ENCODE measurements at places on chromosomes 7 and 10.

- no peak for DNase-seq
These were observed 9.4 kb upstream of the ANKRD1 start for GRCh38 chr10:90930070-90930837.

DNA sequence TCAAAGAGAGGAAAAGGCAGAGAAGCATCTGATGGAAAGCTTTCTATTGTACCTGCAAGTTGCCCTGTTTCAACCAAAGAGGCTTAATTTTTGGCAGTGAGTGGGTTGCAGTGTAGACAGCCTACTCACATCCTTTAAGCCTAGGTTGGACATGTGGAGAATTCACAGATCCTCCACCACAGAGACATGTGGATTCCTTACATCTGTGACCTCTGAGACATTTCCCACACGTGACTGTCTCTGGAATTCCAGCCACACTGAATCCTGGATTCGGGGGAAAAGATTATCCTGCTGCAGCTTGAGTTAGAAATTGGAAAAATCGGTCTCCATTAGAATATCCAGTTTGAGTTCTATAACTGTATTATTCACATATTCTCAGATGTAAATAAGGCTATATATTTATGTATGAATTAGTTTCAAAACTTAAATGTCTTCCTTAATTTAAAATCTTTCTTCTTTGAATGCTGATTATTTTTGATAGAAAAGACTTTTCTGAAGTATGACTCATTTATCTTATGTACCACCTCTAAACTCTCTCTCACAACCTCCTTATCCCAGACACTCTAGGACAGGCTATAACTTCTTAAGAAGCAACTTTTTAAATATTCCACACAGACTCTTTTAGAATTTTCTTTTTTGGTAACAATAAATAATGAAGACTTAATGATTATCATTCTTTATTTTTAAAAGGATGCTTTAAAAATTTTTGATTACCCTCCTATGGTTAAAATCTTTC, 123.3 kb downstream of the TWIST1 start:
- DNase-seq, result no peak

- no peak for DNase-seq
These were observed 8.0 kb upstream of the SMARCD3 start for GRCh38 chr7:151256410-151257045.

GRCh38 chr10:6068422-6068821, 6.3 kb upstream of the IL2RA start:
- no peak for DNase-seq

DNA sequence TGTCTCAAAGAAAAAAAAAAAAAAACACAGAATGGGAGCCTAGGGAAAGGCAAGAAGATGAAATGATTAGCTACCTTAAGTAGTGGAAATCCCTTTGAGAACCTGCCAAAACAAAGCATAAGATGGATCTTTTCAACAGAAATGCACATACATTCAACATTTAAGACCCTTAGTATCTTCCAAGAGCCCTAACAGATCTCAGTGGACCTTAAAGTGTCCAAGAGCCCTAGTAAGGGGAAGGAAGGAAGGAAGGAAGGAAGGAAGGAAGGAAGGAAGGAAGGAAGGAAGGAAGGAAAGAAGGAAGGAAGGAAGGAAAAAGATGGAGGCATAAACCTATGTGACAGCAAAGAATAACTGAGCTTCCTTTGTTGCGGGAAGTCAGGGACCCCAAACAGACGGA, 11.6 kb upstream of the MACROH2A2 start:
- DNase-seq, result no peak

GRCh38 chr7:135802697-135803096, 54.1 kb upstream of the FAM180A start:
- DNase-seq, result no peak

- DNase-seq, result no peak
These were observed 4.1 kb downstream of the JAKMIP3 start for GRCh38 chr10:132069849-132070182.

GRCh38 chr7:78746301-78746700, 707.2 kb downstream of the MAGI2 start:
- no peak for DNase-seq

GRCh38 chr7:115618676-115619075, 411.9 kb downstream of the TFEC start:
- no peak for DNase-seq

DNA sequence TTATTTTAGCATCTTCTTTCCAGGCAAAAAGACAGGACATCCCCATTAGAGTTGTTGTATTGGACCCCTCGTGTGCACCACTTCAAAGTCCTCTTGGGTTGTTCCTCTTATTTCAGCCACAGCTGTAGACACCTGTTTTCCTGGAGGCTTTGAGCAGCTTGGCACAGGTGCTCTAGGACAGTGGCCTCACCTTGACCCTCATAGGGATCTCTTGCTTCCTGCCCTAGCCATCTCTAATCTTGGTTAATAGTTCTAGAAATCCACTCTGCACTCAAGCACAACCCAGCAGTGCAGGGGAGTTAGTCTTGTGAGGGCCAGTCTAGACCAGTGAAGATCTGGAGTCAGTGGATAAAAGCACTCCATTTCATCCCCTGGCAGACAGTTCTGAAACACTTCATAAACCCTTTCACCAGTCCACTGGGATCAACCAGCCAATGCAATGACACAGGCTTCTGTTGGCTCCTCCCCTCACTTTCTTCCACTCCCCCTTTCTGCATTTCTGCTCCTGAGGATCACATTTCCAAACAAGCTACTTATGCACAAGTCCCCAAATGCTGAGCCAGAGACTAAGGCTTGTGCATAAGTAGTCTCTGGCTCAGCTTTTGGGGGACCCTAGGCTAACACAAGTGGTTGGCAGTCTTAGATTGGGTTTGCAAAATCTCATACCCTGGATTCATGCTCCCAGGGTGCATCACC, 131.5 kb upstream of the LAMB4 start:
- no peak for DNase-seq

GRCh38 chr10:128473911-128474310, 347.7 kb upstream of the MKI67 start:
- DNase-seq, result no peak

DNA sequence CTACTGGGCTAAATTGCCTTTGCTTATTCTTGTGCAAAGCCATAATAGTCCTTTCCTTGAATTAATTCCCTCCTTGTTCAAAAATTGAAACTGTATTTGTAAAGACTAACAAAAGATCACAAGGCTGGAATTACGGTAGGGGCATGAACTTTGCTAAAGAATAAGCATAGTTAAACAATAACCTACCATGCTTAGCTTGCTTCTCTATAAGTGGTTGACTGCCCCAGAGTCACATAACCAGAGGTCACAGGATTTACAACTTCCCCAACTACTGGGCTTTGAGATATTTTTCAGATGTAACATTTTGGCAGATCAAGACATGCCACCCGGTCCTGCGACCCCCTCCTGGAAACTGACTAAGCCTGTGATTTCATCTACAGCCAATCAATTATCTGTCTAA, 181.4 kb downstream of the GPAM start:
- DNase-seq, result no peak
